ENCODE measurements at places on chromosomes 13 and 19.

DNA sequence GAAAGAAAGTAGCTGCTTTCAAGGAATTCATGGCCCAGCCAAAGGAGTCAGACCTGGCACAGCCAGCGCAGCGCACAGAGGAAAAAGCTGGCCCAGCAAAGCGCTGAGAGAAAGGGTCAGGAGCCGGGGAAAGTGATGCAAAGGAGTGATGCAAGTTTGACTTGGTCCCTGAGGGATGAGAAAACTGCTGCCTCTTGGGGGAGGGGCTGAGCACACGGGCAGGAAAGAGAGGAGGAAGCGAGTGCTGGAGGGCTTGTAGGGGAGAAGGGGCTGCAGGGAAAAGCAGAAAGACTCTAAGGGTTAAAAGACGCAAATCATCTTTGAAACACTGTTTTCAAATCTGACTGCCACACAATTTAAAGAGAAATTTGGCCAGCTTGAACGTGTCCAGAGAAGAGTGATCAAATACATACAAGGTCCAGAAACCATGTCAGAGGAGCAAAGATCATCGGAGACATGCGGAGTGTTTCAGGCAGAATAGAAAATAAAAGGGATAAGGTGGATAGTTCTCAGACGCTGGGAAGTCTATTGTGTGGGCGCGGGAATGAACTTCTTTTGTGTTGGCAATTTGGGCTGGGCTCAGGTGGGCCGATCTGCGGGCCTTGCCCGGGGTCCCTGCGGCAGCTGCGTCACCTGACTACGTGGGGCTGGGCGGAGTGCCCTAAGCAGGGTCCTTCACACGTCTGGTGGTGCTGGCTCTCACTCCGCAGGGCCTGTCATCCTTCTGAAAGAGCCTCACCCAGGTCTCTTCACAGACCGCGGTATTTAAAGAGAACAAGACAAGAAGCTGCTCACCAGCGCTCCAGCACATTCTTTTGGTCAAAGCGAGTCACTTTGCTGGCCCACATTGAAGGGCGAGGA, 18.1 kb downstream of the N4BP2L1 start:
- DNase-seq, result peak; percentile 81

- no peak for DNase-seq
Observed at GRCh38 chr19:37127999-37128820, 44.3 kb downstream of the ZNF585A start.

DNA sequence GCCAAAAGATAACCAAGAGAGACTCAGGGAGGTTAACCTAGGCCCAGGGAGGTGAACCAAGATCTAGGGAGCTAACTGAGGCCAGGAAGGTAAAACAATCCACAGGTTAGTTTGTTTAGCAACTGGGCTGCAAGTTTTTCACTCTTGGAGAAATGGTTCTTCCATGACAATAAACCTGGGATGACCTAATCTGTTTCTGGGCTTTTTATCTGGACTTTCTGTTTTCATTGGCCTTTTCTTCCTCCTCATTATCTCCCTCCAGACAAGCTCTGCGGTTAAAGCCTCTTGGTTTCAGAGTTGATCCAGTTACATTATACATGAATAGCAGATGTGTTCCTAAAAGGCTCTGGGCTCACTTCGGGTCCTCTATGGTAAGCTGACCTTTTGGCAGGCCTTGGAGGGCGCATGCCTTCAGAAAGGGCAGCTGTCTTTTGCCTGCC, 44.2 kb downstream of the PCDH8 start:
- no peak for DNase-seq

- DNase-seq, result no peak
Observed at GRCh38 chr19:42276284-42276683, 7.2 kb downstream of the CIC start.

DNA sequence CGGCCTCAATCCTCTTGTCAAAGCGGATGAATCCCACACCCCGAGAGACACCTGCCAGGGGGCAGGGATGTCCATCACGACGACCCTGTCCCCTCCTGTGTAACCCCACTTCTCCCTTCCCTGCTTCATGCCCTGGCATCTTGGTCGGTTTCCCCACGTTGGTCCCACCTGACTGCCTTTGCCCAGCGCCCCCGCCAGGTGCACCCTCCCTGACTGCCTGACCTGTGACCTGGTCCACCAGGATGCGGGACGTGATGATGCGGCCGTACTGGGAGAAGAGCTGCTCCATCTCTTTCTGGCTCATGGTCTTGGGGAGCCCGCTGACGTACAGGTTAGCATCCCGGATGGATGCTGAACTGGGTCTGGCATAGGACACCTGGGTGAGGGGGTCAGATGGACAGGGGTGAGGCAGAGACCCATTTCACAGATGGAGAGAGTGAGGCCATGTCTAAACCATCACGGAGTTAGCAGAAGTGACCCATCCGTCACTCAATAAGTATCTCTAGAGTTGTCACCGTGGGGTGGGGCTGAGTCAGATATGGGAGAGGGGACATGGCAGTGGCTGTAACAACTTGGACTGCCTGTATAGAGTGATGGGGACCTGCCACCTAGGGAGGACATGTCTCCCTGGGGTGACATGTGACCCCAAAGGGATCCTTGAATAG, 22.5 kb downstream of the ELAVL3 start:
- DNase-seq, result no peak

- no peak for DNase-seq
Observed at GRCh38 chr13:114011226-114011625, 37.4 kb upstream of the C13orf46 start.

DNA sequence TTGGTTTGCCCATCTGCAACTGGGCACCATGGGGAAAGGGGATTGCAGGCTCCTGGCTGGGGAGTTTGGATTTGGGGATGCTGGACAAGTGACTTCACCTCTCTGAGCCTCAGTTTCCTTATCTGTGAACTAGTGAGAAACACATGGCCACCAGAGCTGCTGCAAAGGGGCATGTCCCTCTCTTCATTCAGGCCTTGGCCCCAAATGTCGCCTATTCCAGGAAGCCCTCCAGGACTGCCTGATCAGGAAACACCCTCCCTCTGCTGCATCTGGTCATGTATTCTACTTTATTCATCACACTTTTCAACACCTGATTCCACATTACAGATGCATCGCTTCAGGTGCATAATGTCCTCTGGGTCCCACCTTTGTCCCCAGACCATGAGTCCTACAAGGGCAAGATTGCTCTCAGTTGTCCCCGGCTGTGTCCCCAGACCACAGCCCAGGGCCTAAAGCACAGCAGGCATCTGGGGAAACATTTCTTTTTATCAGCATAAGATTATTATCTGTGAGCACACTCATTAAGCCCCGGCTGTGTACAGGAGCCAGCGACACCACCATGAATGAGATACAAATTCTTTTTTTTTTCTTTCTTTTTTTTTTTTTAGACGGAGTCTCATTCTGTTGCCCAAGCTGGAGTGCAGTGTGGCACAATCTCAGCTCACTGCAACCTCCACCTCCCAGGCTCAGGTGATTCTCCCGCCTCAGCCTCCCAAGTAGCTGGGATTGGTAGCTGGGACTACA, 37.5 kb downstream of the ARRDC2 start:
- no peak for DNase-seq

All from iPS DF 19.7 (cell line).